Nephron progenitor cell (in vitro differentiated cells): ENCODE measurements at places on chromosomes 2 and 18.

DNA sequence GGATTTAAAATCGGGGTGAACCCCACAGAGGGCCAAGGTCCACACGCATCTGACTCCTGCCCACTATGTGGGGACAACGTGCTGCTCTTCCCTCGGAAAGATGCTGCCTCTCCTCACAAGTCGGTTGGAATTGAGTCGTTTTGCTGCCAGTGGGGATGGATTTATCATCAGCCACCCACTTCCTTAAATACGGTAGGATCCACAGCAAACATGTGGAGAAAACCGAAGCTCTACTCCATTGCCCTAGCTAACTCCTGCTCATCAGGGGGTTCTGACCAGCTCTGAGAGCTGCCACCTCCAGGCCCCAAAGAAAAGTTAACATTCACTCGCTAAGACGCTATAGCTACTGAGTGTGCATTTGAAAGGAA, 80.9 kb downstream of the CHRNA1 start:
- peak overlapping the region; percentile 88 for H3K4me3 ChIP-seq
- H3K27me3 ChIP-seq: peaks cover 31% of the 10 kb centered on the region

DNA sequence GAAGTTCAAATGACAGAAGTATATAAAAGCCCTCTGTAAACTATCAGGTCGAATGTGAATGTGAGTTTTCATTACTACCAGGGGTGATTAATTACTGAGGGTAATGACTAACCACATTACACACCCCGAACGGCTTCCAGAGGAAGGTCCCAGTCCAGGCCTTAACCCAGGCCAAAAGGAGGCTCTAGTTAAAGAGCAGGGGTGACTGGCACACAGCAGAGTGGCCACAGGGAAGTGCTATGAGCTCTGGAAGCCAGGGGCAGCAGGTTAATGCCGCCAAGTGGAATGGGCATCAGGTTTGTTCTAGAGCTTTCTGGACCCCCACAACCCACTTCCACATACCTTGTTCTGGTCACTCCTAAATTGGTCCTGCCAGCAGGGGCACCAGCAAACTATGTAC, 87.7 kb downstream of the BCL11A start:
- H3K4me3 ChIP-seq: no peak overlapping the region
- H3K4me1 ChIP-seq: peaks cover 71% of the 10 kb centered on the region
- no peaks in the 10 kb centered on the region for H3K27me3 ChIP-seq

DNA sequence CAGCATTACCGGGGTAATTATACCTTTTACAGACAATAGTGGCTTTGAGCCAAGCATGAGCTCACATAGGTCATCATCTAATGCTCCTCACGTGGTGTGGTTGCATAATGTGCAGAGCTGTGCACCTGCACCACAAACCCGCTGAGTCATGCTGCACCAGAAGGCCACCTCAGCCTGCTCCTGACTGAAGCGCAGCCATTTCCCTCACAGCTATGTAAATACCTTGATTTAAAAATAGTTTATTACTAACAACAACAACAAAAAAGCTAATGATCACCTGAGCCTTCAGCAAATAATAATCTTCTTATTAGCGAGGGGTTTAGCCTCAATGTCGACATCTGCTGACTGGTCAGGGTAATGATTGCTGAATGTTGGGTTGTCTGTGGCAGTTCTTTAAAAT, 238.8 kb downstream of the MBD5 start:
- no peak overlapping the region for H3K4me3 ChIP-seq
- no peaks in the 10 kb centered on the region for H3K4me1 ChIP-seq
- peaks cover 6% of the 10 kb centered on the region for H3K27me3 ChIP-seq
- H3K27ac ChIP-seq: no peak overlapping the region

DNA sequence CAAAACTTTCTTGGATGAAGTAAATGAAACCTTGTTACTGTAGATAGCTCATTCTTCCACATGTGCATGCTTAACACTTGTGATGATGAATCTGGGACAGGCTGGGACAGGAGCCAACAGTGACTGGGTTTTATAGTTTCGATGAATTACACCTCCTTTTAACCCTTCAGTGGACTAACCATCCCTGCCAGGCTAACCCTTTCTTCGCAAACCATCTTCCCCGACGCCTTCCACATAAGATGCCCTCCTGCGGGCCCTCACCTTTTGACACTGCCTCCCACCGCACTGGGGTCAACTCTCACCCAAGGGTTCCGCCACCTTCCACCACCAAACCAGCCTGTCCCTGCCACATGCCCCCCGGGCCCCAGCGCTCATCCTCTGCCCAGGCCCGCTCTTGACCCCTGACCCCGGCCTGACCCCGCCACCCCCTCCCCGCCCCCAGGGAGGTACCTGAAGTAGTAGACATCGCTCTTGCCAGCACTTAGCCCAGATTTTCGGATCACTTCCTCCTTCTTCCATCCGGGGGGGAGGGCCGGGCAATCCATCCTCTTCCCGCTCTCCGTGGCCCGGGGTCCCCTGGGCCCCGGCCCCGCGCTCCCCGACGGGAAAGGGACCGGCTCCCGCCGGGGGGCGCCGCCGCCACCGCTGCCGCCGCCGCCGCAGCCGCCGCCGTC, 764 bp downstream of the MBD2 start:
- peaks cover 39% of the 10 kb centered on the region for H3K4me1 ChIP-seq
- H3K4me3 ChIP-seq: peak overlapping the region; percentile 95
- H3K36me3 ChIP-seq: peaks cover 27% of the 10 kb centered on the region
- peak; percentile 42 for DNase-seq

DNA sequence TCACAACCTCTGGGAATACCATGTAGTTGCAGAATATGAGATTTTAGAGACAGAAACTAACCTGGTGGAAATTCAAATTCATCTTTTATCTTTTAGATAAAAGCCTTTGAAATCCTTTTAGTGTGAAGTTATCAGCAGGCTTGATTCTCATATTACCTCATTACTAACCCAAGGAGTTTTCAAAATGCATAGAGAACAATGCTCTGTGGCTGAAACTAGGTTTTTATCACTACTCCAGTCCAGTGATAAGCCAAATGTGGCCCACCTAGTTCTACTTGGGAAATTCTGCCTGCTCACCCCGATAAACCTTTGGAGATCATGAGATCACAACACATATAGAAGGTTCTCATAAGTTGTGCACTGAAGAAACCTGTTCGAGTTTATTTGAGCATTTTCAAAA, 121.7 kb downstream of the MMADHC start:
- H3K27ac ChIP-seq: no peak overlapping the region
- no peak overlapping the region for H3K4me3 ChIP-seq
- H3K4me1 ChIP-seq: peaks cover 13% of the 10 kb centered on the region
- DNase-seq: no peak

- H3K27me3 ChIP-seq: no peaks in the 10 kb centered on the region
- peaks cover 9% of the 10 kb centered on the region for H3K36me3 ChIP-seq
- H3K4me1 ChIP-seq: peaks cover 71% of the 10 kb centered on the region
- DNase-seq: no peak
- no peak overlapping the region for H3K4me3 ChIP-seq
- H3K27ac ChIP-seq: no peak overlapping the region
Measured at GRCh38 chr2:15660491-15661294, 69.0 kb downstream of the DDX1 start.
